Occipital lobe (tissue), 3 donors: ENCODE measurements at places on chromosomes 6 and 20. TPM values are rescaled to one million over a fixed set of nuclear protein-coding genes. Genes with fewer than 3 reads are reported as not detected.

The LKAAEAR1 gene
- 0.78 TPM for total RNA-seq

The DSP gene
- total RNA-seq, result 7.6 TPM

The GCNT2 gene
- 14.8 TPM for total RNA-seq

The SPATS1 gene
- 0.62 TPM for total RNA-seq

The BPIFB4 gene
- not detected for total RNA-seq

The ULBP1 gene
- 3.9 TPM for total RNA-seq

The SLC17A1 gene
- not detected for total RNA-seq

The OPRL1 gene
- total RNA-seq, result 14.3 TPM

The COL9A3 gene
- 37.1 TPM for total RNA-seq

The ELMO2 gene
- total RNA-seq, result 55.1 TPM

The SLC44A4 gene
- total RNA-seq, result not detected

The HUS1B gene
- total RNA-seq, result 1.9 TPM

The CBFA2T2 gene
- total RNA-seq, result 24.3 TPM

The SLC17A3 gene
- total RNA-seq, result not detected

The TRIM31 gene
- not detected for total RNA-seq

The NHLRC1 gene
- 2.8 TPM for total RNA-seq

The ECI2 gene
- total RNA-seq, result 25.6 TPM

The PLN gene
- total RNA-seq, result 0.47 TPM

The ZBTB9 gene
- 9.2 TPM for total RNA-seq

The PTPRA gene
- total RNA-seq, result 216 TPM

The RFX6 gene
- not detected for total RNA-seq

The TMEM151B gene
- total RNA-seq, result 53.5 TPM

The CST2 gene
- not detected for total RNA-seq

The C20orf144 gene
- not detected for total RNA-seq
